Neural progenitor cell (in vitro differentiated cells): ENCODE measurements at places on chromosomes 12 and 14.

GRCh38 chr14:63045234-63045611 lies at the start of gene KCNH5:
TSS of gene KCNH5 (minus strand) at chr14:63045458. CDS start at chr14:63045186, 272 bp downstream.
- peak; percentile 96 for DNase-seq

- peak; percentile 79 for DNase-seq
Observed at GRCh38 chr12:6752167-6752920, 597 bp downstream of the MLF2 start.

DNA sequence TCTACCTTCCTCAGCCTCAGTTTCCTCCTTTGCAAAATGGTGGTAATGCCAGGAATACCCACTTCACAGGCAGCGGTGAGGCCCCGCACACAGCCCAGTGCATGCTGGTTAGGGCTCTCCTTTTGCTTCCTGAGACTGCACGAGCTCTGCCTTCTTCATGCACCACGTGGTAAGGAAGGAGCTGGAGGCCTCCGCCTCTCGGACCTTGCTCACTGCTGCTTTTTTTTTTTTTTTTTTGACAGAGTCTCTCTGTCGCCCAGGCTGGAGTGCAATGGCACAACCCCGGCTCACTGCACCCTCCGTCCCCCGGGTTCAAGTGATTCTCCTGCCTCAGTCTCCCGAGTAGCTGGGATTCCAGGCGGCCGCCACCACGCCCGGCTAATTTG lies 18.1 kb downstream of the TAMALIN start:
- no peak for DNase-seq

- no peak for DNase-seq
Observed at GRCh38 chr12:12427568-12427967, 70.7 kb downstream of the BORCS5 start.

GRCh38 chr14:96231526-96232130 lies 24.4 kb upstream of the BDKRB1 start:
- DNase-seq: no peak

GRCh38 chr12:94078736-94079509 lies 69.5 kb upstream of the PLXNC1 start:
- DNase-seq: no peak
